HT1080 (cell line): ENCODE measurements at places on chromosomes 4 and X. TPM values are rescaled to one million over a fixed set of nuclear protein-coding genes. Genes with fewer than 3 reads are reported as not detected.
A peak's percentile ranks its signal among the peaks of the same experiment; 100 is the strongest.

DNA sequence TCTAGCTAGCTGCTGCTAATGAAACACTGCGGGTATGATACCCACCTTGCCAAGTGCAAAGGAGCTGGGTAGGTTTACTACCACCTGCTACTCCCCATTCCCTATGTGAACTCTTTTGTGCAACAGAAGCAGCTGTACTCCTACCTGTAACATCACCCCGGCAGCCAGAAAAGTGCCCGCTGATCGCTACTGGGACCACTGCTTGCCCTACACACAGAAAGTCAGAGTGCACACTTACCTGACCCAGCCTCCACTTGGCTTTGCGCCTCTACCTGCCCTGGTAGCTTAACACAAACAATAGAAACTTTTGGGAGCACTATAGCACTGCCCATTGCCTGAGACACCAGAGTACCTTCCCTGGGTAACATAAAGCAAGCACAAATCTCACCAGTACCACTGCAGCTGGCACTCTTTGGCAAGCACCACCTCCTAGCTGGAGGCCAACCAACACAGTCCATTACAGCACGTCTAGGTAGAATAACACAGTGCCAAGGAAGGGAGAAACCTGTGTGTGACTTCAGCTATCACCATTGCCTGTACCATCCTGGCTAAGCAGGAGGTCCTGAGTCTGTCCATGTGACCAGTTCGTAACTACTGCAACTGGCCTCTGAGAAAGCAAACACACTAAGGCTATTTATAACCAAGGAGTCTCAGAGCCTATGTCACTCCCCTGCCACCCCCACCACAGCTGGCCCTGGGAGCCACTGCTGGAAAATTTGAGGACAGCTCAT is 80.1 kb downstream of the CENPC start:
- DNase-seq: peak; percentile 4

GRCh38 chr4:142355421-142355930 is 490.6 kb downstream of the INPP4B start:
- no peak for DNase-seq

DNA sequence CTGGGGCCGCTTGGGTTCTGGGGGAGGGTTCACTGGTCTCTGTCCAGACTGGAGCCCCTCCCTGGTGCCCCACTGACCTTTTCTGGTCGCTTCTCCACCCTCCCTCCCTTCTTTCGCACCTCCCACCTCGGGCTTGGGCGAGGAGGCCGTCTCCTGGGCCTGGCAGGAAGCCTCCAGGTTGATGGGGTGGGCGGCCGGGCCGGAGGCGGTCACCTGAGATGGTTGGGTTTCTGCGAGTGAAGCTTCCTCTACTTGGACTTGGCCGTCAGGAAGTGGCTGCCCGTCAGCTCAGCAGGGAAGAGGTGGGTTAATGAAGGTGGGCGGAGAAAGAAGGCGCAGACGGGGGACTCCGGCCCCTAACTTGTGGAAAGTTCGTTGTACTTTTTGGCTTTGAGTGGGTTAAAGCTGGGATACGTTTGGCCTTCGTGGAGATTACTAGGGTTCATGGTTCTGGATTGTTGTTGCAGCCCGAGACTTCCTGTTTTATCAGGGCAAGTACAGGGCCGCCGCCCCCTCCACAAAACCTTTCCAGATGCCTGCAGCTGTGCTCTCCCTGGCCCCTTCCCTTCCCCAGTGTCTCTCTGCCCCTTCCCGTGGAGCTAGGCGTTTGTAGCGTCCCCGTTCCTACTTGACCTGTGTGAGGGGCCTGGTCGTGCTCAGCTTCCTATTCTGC is 1.2 kb downstream of the AKAP17A start:
- DNase-seq: peak; percentile 25

DNA sequence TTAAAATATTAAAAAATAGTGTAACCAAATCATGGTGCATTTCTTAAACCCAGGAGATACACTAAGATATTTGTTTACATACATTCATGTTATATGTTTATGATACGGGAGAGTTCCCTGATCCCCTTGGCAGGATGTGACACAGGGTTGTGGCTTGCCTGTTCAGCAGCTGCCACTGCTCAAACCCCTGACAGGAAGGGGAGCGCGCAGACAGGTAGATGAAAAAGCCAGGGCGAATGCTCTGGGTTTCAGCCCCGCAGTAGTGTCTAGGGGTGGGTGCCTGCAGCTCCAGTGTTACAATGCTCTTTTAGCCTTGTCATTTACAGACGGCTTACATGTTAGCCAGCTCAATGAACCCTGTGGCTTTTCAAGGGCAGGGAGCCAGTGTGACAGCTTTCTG is 1343.8 kb upstream of the IGFBP7 start:
- DNase-seq: no peak

DNA sequence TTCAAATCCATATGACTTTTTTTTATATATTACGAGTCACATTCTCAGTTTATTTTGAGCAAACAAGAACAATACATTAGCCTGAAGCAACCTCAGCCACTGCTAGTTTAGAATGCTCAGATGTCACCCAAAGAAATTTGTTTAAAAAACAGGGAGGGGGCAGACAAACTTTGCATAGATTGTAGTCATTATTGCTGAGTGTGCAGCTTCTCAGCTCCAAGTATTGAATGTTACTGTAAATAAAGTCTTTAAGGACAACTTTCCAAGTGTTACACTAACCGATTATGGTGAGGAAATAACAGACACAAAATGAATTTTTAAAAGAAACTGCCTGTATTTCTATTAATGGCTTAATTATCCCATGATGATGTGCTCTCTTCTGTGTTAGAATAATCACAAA is 519.5 kb upstream of the GALNT7 start:
- DNase-seq: no peak

Gene EREG
- total RNA-seq: not detected in 2 replicates

DNA sequence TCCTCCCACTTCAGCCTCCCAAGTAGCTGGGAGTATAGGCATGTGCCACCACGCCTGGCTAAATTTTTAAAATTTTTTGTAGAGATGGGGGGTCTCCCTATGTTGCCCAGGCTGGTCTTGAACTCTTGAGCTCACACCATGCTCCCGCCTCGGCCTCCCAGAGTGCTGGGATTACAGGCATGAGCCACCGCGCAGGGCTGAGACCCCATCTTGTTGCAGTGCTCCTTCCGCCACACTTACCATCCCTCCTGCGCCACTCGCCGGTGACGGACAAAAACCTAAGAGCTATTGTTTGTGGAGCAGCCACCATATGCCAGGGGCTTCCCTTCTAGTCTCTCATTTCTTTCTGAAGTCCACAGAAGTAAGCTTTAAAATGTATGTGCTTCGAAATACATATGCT is 34.5 kb downstream of the NSG1 start:
- no peak for DNase-seq

- DNase-seq: no peak
Measured at GRCh38 chr4:53640576-53641453, 49.5 kb upstream of the LNX1 start.

DNA sequence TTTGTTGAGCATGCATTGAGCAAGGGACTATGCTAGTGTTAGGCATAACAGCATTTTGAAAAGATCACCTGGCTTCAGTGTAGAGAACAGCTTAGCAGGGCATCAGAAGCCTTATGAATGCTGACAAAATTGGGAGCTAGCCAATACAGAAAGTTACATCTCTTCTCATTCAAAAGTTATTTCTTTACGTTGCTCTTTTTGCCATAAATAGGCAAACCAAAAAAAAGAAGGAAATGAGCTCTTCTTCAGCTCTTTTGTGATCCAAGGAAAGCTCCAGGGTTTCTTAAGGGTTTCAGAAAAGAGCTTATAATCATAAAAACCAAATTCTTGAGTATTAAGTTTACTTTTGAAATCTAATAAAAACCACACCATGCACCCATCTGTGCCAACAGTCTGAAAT is 35.2 kb upstream of the LNX1 start:
- DNase-seq: no peak

DNA sequence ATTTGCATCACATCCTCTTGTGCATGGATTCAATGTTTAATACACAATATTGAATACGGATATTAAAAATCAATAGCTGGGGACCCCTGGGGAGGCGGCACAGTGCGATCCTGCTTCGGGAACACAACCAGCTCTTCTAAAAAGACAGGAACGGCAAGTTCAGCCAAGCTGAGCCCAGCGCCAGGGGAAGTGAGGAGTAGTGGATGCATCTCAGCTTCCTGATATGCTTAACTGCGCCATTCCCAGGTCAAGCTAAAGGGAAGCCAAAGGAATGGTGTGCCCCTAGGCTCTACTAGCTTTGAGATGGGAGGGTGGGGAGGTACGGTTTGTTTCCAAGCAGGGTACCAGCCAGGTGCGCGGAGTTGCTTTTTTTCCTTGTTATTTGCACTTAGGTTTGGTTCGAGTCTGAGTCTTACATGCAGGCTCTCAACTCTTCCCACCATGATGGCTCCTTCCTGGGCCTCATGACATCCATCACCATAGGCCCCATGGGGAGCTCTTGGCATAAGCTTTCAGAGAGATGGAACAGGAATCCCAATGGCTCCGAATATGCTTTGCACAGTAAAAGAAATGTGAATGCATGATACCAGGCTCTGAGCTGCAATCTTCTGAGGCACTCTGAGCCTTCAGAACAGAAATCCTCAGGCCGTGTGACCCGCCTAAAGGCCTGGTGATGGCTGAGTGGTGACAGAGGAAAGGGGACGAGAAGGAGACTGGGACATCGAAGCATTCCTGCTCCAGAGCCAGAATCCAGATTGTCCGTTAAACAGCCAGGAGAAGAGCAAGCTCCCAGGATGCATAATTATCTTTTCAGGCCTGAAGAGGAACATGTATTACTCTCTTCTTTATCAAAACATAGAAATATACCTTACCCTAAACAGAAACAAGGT is 51.8 kb upstream of the BCOR start:
- DNase-seq: no peak

Gene ADAMTS3
- 3.9 and 4.1 TPM in 2 replicates for total RNA-seq

GRCh38 chr4:172207258-172207657 is 394.1 kb downstream of the GALNTL6 start:
- no peak for DNase-seq

DNA sequence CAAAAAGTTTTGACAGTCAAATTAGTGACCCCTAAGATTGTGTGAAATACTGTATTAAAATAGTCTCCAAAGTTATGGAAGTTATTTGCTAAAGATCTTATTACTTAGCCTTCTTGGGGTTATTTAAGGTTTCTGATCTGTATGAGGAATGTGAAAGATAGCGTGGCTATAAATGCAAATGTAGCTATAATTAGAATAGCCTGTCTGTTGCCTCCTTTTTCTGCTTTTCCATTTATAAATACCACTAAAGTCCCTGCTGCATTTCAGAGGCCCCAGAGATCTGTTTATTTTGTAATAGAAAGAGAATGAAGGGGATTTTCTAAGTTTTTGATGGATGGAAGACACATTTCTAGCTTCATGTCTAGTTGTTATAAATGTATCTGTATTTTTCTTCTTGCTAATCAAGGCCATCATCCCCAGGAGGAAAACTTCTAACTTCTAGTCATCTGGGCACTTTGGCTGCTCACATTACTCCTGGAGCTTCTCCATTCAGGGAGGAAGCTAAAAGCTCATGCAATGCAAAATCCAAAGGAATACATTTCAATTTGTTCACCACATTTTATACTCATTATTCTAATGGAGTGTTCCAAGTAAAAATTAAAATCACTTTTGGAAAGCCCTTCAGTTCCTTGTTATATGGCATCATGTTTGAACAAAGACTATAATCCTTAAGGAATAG is 73.9 kb downstream of the INTS12 start:
- no peak for DNase-seq

- peak; percentile 4 for DNase-seq
Measured at GRCh38 chr4:24630937-24631336, 46.6 kb upstream of the DHX15 start.

DNA sequence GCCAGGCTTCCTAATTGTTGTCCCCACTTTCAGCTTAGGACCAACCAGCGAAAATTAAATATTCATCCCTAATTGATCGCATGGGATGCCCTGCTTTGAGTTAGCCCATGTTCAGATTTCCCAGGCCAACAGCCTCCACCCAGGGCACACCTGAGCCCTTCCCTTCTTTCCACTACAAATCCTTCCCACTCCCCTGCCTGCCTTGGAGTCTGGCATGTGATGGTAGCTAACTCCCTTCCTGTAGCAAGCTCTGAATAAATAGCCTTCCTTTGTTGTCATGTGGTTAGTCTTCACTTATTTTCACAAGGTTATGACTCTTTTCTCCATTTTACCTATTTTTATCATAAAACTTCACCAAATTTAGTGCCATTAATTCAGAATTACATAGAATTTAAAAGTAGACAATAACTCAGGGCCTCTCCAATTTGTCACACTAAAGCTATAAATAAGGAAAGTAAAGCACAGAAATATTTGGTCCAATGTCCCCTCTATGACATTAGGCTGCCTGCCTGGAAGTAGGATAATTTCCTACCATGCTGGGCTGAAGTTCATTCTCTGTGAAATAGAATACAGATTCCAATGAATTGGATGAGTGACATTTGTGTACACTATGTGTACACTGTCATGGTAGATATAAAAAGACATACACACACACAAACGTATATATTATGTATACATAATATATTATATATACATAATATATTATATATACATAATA is 166.4 kb upstream of the CPEB2 start:
- no peak for DNase-seq

Gene ABLIM2
- total RNA-seq: 0.19 TPM in 1 of 2 replicates, not detected in the other

GRCh38 chr4:130336585-130337217 is 1240.7 kb downstream of the C4orf33 start:
- DNase-seq: peak; percentile 21

DNA sequence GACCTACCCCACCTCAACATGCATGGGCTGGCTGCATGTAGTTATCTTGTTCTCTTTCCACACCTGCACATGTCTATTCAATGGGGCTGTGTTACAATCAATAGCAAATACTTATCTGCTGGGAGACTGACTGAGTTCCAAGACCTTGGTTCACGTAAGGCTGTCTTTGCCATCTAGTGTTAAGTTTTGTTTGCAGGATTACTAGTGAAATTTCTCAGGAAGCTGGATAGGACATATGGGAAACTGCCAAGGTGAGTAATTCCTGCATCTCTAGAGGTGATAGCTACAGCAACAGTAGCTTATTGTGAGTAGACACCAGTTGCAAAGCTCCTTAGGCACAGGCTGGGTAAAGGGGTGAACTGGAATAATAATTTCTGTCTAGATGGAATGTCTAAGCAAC is 177.5 kb downstream of the ENOX2 start:
- DNase-seq: peak; percentile 38

DNA sequence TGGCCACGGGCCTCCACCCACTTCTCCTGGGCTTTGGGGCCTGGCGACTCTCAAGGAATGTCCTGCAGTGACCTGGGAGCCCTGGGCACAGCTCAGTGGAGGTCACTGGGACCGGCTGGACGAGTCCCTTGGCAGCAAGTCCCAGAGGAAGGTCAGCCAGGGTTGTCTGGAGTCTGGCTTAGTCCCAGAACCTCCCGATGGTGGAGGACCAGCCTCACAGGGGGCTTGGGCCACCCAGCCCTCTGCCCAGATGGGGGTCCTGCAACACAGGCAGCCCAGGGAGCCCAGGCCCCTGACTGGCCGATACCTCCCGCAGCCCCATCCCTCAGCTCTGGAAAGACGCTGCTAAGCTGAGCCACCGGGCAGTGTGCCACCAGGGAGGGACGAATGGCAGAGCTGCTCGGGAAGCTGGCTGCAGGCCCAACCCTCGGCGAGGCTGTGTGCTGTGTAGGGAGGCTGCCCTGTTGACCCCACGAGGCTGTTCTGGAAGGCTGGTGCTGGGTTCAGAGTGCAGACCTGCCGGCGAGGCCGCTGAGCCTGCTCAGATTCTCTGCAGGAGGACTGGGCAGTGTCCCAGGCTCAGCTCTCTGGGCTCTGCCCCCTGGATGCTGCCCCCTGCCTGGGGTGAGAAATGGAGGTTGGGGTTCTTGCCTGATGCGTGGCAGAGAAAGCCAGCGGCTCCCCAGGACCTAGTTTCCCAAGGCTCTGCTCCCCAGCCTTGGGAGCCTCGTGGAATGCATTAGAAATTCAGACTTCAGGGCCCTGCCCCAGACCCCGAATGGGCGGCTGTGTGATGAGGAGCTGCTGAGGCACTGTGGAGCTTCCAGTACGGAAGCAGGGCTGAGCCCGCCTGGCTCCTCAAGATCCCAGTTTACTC is 61.7 kb downstream of the ADRA2C start:
- no peak for DNase-seq

Gene CLOCK
- 13.9 and 15.8 TPM in 2 replicates for total RNA-seq
